Brain (organoid and tissue), 16 donors: ENCODE measurements at places on chromosomes 11 and 22.

- DNase-seq: peak; percentile 96
These were observed 213.9 kb upstream of the C11orf87 start for GRCh38 chr11:109208121-109208520.

DNA sequence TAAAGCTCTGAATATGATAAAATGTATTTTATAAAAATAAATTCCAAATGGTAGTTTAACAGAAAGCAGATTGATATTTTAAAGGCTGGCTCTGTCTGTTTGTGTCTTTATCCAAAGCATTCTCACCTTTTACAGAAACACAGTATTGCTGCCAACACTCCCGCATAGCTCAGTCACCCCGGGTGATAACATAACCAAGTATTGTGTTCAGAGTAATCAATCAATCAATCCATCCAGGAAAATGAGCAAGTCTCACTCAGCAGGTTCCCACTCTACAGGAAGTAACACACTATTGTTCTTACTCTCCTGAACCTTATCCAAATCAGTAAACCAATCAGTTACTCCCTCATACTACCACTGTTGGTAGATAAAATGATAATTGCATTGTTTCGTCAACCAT is 203.4 kb downstream of the LRRC4C start:
- DNase-seq: no peak

GRCh38 chr22:28175730-28176492 is 256.9 kb upstream of the PITPNB start:
- DNase-seq: no peak

DNA sequence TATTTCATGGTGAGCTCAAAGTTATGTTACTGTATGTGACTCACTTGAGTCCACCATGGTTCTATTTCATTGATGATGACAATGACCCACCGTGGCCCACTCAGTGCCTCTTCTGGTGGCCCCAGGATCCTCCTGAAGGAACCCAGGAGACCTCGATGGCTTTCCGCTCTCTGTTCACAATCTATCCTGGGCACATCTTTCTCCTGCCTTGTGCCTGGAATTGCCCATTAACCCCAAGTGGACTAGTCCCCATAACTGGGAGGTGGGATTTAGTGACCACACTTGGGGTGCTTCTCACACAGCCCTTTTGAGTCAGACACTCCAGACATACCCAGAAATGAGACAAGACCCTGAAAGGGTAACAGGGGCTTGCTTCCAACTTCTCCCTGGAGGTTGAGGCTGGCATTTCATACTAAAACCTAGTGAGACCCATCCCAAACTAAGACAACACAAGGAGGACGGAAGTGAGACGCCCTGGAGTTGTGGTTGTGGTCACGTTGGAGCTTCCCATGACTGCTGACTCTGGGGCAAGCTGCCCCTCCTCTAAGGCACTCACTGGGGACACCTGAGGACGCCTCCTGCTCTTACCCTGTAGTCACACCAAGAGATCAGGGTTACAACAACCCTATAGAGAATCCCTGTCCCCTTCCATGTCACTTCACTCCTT is 22.1 kb downstream of the IGLL5 start:
- DNase-seq: no peak

GRCh38 chr11:132605825-132606570 is 926.3 kb downstream of the OPCML start:
- DNase-seq: no peak

DNA sequence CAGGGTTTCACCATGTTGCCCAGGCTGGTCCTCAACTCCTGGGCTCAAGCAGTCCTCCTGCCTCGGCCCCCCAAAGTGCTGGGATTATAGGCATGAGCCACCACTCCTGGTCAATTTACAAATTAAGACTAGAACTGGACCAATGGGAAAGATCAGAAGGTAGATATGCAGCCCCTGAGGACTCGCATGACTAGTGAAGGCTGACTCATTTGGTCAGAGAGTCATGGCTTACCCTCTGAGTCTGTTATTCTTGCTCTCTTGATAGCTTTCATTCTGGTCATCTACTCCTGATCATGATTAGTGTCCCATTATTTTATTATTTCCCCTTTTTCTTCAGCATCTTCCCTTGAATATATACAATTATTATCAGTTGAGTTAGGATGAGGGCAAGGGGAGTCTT is 2.7 kb upstream of the LDHAL6A start:
- no peak for DNase-seq

DNA sequence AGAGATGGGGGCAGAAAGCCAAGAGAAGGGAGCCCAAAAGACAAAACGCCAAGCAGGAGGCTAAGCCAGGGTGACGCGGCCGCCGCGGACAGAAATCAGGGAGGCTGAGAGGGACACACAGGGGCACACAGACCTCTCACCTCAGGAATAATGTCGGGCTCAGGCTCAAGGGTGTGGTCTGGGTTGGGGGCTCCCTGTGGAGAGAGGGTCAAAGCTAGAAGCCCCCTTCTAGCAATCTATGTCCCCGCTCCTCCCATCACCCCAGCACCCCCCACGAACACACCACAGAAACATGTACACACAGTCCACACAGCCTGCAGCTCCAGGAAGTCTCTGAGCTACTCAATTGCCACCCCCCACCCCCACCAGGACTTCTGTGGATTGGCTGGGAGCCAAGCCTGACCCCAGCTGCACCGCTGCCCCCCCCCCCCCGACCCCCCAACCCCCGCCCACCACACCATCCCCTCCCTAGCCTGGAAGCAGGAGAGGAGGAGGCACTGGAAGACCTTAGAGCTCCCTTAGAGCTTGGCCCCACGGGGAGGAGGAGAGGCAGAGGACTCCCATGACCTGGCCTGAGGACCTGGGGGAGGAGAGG is 6.9 kb downstream of the BCL9L start:
- DNase-seq: no peak

DNA sequence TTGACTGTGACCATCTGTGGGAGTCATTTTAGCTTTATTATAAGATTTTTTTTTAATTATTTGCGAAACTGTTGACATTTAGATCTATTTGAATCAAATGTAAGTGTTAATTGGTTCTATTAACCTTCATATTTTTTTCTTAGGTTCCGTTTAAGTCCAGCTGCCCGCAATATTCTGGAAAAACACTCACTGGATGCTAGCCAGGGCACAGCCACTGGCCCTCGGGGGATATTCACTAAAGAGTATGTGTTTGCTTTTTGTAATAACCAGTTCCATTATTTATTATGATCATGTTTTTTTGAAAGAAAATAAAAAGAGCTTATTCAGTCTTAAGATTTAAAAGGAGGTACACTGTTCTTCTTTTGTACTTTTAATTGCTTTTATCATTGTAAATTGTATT is 43.9 kb downstream of the PDHX start:
- no peak for DNase-seq

GRCh38 chr22:27809226-27809603 is 7.7 kb upstream of the MN1 start:
- peak; percentile 29 for DNase-seq

GRCh38 chr22:42685941-42686653 is 34.6 kb downstream of the A4GALT start:
- peak; percentile 37 for DNase-seq

GRCh38 chr11:30724274-30724673 is 138.1 kb upstream of the MPPED2 start:
- no peak for DNase-seq

GRCh38 chr11:126344141-126345080 is 11.1 kb upstream of the ST3GAL4 start:
- no peak for DNase-seq

- DNase-seq: peak; percentile 45
These were observed 14.9 kb downstream of the DAGLA start for GRCh38 chr11:61694946-61695706.

GRCh38 chr11:128513915-128514681 is 73.3 kb downstream of the ETS1 start:
- no peak for DNase-seq

DNA sequence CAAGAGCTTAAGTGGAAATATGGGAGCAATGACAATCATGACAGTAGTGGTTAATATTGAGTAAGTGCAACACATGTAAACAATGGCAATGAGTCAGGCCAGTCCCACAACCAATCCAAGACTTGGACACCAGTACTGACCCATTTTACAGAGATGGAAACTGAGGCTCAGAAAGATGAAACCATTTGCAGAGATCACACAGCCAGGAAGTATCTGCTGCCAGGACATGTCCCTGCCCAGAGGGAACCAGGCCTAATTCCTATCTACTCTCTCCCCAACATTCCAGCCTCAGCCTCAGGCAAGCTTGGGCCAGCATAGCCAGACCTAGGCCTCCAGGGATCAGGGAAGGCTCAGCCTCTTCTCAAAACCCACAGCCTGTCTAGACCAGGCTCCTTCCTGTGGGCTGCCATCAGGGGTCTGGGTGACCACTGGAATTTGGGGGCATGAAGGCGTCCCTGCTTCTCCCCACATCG is 395.1 kb downstream of the MN1 start:
- no peak for DNase-seq

DNA sequence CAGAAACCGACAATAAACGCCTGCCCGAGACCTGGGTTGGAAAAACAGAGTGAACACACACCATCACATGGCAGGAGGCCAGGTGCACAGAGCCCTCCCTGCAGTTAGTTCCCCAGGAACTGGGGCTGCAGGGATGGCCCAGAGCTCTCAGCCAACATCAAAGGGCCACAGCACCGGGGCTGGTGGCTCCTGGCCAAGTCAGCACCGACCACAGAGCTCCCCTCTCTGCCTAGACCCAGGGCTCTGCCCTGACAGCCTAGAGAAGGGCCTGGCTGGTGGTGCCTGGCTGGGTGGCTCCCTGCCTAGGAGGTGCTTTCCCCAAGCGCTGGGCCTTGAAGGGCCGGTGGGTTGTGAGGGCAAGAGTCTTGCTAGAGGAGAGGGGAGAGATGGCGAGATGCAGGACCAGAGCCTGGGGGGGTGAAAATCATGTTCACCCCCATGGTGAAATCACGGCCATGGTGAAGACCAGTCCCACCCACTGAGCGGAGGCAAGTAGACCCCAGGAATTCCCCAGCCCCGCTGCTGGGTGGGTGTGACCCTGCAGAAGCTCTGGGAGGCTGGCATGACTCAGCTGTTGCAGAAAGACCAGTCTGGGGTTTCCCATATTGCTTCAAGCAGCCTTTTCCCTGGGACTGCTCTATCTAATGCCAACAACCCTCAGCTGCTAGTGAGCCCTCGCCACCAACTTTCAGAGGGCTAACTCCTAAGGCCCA is 7.2 kb upstream of the BID start:
- no peak for DNase-seq

GRCh38 chr11:122833846-122834464 is 4.3 kb upstream of the CRTAM start:
- DNase-seq: no peak

DNA sequence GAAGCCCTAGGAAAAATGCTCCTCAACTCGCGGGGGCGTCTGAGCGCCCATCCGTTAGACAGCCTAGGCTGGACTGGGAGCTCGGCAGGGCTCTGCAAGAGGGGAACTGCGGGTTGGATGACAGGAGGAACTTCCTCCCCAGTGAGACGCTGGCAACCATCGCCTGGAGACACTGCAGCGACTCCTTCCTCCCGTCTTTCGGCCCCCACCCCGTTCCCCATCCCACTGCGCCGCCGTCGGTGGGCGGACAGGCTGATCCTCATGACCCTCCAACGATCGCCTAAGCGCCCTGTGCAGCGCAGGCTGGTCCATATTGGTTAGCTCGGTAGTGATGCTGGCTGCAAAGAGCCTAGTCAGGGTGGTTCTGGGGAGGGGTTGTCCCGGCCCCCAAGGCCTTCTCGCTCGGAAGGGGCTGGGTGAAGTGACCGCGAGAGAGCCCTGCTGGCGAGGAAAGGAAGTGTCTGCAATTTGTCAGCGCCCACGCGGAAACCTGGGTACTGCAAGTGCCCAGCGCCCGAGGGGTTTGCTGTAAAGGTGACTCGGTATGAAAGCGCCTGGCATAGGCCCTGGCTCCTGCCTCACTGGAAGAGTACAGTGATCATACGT is 638 bp downstream of the NRGN start:
- DNase-seq: peak; percentile 17

DNA sequence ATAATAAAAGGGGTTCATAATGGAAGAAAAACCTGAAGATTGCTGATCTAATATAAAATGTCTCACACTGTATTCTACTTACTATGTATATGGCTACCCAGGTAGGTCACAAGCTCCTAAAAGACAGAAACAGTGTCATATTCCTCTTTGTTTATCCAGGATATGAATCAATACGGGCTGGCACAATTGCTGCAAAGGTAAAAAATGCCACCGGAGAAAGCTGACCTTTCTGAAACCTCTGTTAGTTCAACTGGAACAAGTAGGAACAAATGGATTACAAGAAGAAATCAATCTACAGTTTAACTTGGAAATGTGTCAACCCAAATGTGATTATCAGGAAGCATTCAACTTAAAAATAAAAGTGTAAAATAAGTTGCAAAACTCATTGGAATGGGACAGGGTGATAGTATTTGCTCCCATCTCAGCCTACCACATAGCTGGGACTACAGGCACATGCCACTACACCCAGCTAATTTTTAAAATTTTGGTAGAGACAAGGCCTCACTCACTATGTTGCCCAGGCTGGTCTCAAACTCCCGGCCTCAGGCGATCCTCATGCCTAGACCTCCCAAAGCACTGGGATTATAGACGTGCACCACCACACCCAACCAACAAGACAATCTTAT is 27.6 kb downstream of the SLC35F2 start:
- DNase-seq: no peak

- DNase-seq: no peak
These were observed 17.7 kb downstream of the DCHS1 start for GRCh38 chr11:6637871-6638270.

GRCh38 chr22:26516503-26516902 is 4.2 kb upstream of the TFIP11 start:
- no peak for DNase-seq

GRCh38 chr11:1771273-1771672 is 7.5 kb upstream of the CTSD start:
- no peak for DNase-seq

DNA sequence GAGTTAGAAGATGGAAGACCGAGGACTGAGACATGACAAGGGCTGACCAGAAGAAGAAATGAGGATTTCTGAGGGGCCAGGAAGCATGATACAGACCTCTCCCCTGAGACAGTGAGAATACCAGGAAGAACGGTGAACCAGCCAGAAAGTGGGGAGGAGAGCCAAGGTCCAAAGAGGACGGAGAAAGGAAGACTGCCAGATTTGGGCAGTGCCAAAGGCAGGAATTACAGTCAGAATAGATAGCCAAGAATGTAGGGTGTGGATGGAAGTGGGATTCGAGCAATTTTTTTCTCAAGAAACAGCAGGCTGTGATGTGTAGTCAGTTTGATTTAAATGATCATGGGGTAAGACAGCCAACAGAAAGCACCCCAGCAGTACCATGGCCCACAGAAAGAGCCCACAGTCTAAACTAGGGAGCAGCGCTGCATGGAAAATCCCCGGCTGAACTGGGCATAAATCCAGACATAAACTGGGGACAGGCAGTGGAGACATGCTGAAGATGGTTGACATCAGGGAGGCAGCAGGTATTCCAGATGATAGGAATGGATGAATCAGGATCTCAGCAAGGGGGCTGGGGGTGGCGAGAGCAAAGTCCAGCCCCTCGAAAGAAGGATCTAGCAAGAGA is 67.3 kb upstream of the BARX2 start:
- no peak for DNase-seq

DNA sequence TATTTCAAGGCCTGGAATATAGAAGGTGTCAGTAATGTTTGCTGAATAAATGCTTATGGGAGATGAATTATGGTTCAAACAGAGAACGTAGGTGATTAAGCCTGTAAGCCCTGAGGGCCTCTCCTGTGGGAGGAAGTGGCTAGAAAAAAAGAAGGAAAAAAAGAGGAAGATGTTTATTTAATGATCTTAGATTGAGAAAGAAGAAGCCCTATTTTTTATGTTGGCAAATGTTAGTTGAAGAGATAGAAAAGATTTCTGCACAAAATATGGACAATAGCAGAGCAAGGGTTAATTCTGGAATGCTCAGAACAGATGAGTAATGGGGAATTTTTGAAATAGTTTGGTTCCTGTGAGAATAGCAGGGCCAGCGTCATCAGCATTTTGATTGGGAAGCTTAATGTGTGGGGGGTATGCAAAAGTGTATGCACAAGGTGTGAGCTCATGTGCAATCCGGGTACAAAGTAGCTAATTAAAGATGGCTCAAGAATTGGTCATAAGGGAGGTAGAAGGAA is 95.7 kb downstream of the TEAD1 start:
- no peak for DNase-seq
